Spleen (tissue), 13 donors: ENCODE measurements at places on chromosomes 6 and 20.

DNA sequence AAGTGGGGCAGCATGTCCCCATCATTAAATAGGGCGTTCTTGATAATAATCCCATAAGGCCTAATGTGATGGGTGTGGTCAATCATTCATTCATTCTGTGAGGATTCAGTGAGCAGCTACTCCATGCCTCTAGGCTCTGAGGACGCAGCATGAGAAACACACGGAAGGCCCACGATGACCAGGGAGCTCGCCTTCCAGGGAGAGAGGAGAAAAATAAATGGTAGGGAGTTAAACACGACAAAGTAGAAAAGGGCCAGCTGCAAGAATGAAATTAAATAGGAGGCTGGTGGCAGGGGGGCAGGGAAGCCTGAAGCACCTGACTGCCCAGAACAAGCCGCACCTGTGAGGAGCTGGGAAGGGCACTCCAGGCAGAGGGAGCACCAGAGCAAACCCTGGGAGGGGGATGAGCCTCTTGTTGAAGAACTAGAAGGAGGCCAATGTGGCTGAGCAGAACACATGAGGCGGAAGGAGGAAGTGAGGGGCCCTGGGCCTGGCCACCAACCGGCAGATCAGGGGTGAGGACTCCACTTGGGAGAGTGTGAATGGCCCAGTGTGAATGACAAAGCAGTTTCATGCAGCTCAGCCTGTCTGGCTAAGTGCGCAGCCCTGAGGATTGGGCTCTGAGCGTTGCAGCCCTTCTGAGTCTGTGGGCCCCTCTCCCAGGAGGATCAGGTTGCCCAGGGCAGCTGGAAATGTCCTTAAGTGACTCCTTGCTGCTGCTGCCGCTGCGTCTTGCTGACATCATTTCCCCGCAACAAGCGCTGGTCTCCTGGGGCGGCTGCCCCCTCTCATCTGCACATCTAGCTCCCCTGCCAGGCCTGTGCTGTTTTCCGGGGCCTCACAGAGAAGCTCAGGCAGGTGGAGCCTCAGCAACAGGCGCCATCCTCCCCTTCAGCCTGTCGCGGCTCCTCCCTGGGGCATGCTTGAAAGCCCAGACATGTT lies 99.9 kb downstream of the CDH26 start:
- DNase-seq = peak; percentile 89

DNA sequence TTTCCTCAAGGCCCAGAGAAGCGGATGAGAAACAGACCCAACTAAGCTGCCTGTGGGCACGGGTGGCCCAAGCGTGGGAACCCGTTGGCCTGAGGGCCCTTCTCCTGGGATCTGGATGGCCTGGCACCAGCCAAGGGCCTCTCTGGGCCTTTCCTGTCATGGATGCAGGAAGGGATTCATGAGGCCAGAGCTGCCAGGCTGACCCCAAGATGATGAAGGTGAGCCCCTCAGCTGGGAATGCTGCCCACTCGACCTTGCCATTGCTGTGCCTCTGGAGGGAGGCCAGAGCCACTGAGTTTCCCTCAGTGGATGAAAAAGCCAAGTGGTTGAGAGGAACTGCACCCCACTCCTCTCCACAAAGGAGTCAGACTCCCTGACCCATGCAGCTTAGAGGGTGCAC lies 171.2 kb downstream of the VEGFA start:
- DNase-seq = peak; percentile 62

DNA sequence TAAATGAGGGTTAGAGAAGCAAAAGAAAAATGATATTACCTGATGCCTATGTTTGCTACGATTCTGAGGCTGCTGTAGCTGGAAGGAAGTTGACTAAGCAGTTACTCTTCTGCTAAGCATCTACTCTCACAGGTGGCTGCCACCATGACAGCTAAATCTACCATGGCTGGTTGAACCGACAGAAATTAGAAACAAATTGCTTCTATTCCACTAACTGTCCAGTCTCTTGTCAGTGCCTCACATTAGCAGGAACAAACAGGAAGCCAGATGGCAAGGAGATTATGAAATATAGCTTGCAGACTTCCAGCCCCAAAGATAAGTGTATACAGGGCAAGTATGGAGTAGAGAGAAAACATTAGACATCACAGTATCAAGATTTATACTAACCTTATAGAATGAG lies 59.4 kb upstream of the TMEM200A start:
- DNase-seq = no peak

- no peak for DNase-seq
These were observed 58.3 kb downstream of the LY86 start for GRCh38 chr6:6646859-6647258.

- DNase-seq = no peak
These were observed 89.4 kb downstream of the HS3ST5 start for GRCh38 chr6:114253431-114253830.

DNA sequence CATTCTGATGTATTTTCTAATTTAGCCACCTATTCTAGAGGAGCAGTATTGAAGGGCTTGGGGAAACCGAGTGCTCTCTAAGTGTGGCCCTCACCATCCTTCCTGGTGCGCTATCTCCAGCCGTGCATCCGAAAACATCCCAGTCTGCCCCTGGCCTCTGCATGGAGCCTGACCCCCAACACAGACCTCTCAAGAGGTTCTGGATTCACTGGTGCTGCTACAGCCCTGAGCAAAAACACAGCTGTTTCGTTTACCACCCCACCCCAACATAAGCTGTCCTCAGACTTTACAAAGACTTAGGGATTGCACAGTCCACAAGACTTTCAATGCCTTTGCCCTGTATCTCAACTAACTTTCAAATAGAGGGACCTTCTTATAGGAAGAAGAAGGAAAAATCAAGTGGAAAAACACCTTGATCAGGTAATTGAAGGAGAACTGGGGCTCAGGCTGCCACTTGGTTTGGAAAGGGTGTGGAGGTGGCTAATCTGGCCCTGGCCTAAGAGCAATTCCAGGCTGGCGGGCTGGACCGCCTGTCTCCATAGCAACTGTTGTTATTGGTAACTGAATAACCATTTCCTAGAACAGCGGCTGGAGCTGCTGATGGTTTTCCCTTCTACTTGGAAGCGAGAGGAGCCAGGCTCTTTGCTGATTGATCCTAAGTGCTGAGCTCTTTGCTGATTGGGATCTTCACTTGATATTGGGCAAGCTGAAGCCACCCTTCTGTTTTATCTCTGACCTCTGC lies 90.2 kb upstream of the TOX2 start:
- peak; percentile 12 for DNase-seq

- DNase-seq = no peak
These were observed 1.4 kb upstream of the SNPH start for GRCh38 chr20:1264727-1265126.

GRCh38 chr6:37793067-37793466 lies 26.5 kb upstream of the ZFAND3 start:
- DNase-seq = no peak

GRCh38 chr20:38229376-38230252 lies 30.9 kb downstream of the KIAA1755 start:
- DNase-seq = peak; percentile 34

DNA sequence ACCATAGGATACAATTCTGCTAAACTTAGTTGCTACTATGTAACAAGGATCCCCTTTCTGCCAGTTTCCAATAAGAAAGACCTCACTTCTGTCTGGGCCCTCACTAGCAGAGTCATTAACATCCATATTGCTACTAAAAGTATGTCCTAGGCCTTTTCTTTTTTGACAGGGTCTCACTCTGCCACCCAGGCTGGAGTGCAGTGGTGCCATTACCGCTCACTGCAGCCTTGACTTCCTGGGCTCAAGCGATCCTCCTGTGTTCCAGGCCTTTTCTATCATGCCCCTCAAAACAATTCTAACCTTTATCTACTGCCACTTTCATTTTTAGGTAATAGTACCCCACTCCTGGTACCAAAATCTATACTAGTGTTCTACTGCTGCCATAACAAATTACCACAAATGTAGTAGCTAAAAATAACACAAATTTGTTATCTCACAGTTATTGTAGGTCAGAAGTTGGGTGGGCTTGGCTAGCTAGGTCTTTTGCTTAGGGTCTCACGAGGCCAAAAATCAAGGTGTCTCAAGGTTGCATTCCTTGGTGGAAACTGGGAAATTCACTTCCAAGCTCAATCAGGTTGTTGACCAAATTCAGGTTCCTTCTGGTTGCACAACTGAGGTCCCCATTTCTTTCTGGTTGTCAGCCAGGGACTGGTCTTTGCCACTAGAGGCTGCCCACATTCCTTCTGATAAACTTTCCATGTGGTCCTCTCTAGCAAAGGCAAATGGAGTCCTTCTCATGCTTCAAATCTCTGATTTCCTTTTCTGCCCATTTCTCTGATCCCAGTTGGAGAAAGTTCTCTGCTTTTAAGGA lies 3.0 kb downstream of the CSNK2A1 start:
- DNase-seq = no peak

- DNase-seq = no peak
These were observed 8.2 kb upstream of the EIF2S2 start for GRCh38 chr20:34120213-34120612.

DNA sequence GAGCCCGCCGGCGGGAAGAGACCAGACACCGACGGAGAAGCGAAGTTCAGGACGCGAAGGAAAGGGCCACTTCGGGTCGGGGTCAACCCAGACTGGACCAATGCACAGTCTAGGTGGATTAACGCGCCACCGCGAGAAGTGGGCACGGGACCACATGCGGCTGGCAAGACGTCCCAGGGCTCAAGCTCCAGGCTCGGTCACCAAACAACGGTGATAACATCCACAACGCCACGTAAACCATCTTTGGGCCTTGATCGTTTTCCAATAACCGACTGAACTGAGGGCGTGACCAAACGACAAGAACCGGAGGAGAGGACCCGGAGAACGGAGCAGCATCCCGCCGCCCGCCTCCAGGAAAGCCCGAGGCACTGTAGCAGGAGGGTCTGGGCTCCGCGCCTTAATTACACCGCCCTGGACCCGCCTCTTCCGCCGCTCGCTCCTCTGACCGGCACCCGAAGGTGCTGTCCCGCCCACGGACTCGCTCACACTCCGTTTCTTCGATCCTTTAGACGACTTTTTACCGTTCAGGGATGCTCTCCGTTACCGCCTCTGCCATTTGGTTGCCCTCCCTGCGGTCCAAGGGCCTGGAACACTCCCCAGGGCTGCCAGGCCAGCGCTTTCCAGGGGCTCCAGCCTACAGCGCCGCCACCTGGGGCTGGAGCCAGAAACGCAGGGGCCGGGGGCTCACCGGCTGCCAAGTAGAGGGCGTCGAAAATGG lies 44.1 kb downstream of the DPPA5 start:
- DNase-seq = peak; percentile 91

DNA sequence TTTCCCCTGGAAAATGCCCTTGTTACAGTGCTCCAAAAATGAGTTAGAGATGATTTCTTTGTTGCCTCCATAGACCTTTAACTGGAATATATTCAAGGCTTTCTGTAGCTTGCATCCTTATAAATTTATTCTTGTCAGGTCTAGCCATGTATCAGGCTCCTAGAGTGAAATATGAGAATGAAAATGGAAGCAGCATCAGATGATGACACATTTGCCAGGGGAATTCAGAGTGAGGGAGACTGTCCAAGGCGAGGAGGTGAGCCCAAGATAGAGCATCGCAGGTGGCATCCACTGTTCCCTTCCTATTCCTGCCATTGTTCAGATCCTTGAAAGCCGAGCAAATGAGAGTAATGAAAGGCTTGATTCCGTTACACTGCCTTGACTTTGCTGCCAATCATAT lies 386.8 kb downstream of the SAMD5 start:
- no peak for DNase-seq

DNA sequence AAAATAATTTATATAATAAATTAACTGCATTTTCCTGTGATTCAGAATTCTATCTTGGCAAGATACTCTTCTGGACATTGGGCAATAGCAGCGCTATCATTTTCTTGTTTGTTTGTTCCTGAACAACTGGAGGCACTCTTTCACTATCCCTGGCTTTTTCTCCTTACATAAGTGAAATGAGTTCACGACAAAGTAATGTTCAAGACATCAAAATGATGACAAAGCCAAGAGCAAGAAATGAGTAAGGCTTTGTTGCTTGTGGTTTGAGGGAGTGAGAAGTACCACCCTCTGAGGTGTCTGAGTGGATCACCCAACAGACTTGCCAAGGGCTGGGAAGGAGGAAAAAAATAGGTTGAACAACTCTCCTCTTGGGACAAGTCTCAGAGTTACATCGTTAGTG lies 466.6 kb upstream of the JAG1 start:
- DNase-seq = no peak

DNA sequence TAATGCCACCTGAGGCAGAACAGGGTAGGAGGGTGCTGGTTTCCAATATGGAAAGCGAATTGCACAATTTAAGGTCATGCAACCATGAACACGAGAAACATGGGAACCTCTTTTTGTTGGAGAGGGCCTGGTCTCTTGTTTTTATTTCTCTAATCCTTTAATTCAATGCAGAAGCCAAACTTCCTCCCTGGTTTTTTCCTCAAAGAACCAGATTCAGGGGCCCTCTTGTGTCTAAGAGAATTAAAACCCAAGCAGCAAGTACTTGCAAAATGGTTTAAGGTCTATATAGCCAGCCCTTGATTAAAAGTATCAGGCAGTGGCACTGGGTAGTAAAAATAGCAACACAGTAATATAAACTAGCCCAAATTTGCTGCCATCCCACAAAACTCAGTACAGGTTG lies 19.5 kb downstream of the GSTA4 start:
- DNase-seq = no peak

DNA sequence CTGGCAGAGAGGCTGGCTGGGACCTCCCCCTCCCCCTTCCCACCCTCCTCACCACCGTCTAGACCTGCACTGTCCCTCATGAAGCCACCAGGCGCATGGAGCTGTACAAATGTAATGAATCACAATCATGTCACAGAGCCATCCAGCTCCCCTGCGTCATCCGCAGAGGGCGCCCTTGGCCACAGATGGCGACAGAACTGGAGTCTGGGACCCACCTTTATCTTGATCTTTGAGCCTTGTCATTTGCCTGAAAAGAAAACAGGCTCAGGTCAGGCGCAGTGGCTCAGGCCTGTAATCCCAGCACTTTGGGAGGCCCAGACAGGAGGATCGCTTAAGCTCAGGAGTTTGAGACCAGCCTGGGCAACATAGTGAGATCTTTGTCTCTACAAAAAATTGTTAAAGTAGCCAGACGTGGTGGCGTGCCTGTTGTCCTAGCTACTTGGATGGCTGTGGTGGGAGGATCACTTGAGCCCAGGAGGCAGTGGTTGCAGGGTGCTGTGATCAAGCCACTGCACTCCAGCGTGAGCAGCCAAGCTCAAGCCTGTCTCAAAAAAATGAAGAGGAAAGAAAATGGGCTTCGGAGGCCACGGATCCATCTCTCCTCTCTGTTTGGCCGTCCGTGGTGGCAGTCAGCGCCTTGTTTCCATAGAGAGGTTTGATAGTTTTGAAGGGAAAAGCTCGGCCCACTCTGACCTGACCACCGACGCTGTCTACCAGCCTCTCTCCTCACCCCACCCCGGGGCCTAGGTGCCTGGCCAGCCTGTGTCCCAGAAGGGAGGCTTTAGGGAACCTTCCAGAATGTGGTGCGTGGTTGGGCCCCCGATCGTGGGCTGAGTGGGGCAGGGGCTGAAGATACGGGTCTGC lies 6.2 kb downstream of the COL9A3 start:
- DNase-seq = no peak

GRCh38 chr6:33908025-33908424 lies 104.2 kb upstream of the MLN start:
- DNase-seq = no peak

DNA sequence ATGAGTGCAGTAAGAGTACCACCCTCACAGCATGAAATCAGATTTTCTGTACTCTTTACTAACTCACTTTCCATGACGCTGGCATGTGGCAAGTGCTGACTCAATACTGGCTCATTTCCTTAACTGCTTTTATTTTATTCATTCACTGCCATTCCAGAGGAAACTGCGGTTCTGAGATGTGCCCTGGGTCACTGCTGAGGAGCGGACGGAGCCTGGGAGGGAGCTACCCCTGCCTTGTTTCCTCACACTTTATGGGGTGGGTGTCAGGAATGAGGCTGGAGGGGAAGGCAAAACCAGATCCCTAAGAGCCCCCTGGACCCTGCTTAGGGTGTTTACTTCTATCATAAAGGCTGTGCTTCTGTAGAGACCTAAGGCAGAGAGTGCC lies 14.4 kb downstream of the NT5E start:
- no peak for DNase-seq
